ENCODE measurements at places on chromosomes 6 and 20.

- DNase-seq: no peak
Observed at GRCh38 chr6:87763901-87764300, 61.9 kb upstream of the AKIRIN2 start.

GRCh38 chr20:39974966-39975501, 714.0 kb downstream of the MAFB start:
- DNase-seq: no peak

DNA sequence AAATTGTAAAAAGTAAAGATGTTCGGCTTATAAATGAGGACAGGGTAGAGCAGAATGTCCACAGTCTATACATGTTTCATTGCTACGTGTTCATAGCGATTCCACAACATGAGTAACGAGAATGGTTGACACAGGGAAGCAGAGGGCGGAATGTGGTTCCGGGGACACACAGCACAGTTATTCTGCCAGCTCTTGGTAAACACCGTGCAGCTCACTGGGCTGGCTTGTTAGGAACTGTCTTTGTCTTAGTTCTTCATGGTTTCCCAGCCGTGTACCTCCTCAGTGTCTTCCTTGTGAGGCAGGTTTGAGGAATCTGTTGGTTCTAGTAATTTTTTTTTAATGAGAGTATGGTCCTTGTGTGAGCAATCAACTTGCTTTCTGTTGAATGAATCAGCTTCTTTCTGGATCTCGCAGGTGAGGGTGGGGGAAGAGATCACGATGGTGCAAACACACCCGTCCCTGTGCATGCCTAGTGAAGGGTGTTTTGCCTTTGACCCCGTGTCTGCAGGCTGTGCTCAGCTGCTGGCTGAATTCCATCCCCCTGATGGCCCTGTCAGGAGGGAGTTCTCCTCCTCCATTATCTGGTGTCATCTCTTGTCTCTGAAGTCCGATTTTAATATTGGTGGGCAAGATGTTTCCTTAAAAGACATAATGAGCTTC, 168.2 kb downstream of the SMOC2 start:
- DNase-seq: no peak

DNA sequence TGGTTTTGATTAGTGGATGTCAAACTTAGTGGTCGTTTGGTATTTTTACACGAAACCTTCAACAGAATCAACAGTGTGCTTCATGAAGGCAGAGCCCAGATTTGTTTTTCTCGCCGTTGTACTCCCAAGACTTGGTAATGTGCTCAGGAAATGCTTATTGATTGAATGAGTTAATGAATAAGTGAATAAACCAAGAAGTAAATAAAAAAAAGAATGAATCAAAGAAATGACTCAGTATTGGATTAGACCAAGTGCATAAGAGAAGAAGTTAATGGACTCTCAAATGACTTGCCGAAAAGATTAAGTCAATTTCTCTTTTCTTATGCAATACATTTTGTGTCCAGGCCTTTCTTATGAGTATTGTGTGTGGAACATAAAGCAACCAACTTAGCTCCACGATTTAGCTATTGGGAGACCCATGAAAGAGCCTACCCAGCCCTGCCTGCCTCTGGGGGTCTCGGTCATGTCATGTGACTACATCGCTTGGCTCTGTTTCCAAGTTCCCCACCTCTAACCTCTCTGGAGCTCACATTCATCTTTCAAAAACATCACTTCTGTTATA, 10.6 kb upstream of the FUCA2 start:
- no peak for DNase-seq

DNA sequence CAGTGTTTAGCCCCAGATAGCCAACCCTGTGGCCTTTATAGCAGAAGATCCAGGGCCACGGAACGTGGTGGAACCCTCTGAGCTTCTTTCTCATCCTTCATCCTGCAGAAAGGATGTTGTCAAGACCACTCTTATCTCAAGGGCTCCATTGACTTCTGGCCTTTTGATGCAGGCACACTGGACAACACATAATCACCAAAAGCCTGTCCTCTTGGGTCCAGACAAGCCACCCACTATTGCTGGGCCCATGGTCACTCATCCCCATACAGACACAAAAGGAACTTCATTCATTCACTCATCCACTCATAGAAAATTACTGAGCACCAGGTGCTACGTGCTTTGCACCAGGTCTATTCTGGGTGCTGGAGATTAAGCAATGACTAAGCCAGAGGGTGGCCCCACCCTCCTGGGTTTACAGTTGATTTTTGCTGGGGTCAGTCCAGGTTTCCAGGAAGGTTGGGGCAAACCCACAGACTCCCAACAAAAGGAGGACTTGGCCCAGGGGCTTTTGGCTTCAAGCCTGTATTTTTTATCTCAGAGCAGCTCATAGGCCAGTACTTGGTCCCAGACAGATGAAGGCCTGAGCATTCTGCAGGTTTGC, 2.4 kb downstream of the CST8 start:
- no peak for DNase-seq

Data from NCI-H2227 treated with DMSO at 0.1 percent for 48 hours (cell line).